Urothelium cell line (cell line): ENCODE measurements at places on chromosomes 5 and 9.

DNA sequence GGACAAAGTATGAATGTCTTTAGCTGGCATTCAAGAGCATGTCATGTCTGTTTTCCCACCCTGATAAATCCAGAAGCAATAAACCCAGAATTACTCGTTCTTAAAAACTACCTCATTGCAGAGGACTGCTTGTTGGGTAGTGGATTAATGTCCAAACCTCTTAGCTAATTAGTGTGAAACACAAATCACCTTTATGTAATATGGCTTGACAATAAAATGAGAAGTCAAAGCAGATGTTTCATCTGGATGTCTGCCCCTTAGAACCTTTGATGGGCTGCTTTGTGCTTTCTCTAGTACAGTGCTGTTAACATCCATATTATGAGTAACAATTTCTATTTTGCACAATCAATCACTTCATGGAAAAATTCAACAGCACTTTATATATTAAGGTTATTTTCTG lies 149.1 kb upstream of the TUT7 start:
- DNase-seq, result no peak

- DNase-seq, result no peak
Observed at GRCh38 chr5:94314460-94315131, 303.8 kb downstream of the KIAA0825 start.

GRCh38 chr5:107496466-107496865 lies 174.3 kb downstream of the EFNA5 start:
- no peak for DNase-seq

DNA sequence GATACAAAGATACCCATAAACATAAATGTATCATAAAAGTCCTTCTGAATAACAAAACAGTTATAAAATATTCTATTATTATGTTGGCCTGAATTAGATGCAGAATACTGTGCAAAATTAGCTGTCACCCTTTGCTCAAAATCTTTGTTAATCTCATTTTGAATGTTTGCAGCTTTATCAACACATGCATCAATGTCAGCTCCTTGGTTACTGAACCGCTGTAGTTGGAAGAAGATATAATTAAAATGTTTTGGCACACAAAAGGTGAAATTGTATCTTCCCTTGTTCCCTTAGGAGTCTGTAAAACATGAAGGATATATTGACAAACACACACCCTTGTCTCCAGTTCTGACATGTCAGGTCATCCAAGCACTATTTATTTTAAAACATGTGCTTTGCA lies 146.3 kb upstream of the POU5F2 start:
- DNase-seq, result no peak

DNA sequence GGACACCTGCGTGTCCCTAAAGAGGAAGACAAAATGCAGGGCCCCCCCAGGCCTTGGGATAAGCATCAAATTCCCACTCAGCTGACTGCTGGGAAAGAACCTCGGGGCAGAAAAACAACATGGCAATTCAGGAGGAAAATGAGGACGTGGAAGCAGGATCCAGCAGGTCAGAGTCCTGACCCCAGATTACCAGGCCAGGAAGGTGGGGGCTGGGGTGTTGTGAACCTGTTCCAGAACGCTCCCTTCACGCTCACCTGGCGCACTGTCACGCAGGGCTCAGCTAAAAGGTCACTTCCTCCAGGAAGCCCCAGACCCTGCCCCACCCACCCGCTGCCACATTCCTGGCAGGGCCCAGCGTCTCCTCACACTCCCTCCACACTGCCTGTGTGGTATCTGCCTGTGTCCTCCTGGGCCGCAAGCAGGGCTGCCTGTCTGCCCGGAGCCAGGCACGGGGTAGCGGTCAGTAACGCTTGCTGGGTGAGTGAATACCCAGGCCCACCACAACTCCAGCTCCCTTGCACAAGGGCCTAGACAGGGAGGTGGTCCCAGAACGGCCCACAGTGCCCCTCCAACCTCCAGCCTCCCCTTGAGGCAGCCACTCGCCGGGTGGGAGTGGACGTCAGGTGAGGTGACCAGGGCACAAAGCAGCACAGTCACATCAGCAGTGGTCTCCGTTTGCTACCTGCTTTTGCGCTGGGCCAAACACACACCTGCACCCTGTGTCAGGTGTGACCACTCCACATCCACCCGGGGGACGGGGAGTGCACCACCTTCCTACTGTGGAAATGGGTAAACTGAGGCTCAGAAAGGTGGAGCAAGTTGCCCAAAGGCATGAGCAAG lies 18.1 kb downstream of the VAV2 start:
- DNase-seq, result no peak

GRCh38 chr5:64827703-64828102 lies 59.0 kb downstream of the CWC27 start:
- DNase-seq, result no peak

DNA sequence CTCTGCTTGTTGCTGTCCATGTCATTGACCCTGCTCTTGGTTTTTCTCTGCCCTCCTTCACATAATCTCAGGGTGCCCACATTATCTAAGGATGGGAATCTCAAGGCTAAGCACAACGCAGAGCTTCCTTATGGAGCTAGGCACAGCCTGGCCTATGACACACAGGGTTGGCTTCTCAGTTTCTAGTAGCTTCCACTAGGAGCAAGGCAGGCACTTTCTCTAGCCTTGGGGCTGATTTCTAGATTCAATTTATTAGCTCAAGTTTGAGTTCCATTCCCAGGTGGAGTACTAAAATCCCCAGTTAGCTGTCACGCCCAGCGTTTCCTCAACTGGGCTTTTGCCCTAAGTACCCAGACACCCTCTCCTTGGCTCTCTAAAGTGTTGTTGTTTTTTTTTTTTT lies 12.4 kb downstream of the IL4 start:
- DNase-seq, result no peak

- no peak for DNase-seq
Observed at GRCh38 chr5:42943931-42944631, 96.0 kb downstream of the ANXA2R start.

GRCh38 chr5:123438902-123439301 lies 15.7 kb upstream of the CEP120 start:
- no peak for DNase-seq

DNA sequence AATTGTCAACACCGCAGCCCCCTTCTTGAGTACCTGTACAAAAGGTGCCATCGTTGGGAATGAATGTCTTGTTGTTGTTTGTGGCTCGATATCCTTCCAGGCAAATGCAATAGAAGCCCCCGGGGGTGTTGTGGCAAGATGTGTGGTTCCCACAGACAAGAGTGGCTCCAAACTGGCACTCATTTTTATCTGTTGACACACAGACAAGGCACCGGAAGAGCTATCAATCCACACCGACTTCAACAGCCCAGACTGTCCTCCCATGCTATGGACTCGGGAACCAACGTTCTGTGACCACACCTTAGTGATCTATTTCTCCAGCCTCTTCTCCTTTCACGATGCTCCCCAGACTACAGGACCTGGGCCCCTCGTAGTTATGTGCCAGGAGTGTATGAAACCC lies 25.9 kb downstream of the SUSD1 start:
- no peak for DNase-seq

DNA sequence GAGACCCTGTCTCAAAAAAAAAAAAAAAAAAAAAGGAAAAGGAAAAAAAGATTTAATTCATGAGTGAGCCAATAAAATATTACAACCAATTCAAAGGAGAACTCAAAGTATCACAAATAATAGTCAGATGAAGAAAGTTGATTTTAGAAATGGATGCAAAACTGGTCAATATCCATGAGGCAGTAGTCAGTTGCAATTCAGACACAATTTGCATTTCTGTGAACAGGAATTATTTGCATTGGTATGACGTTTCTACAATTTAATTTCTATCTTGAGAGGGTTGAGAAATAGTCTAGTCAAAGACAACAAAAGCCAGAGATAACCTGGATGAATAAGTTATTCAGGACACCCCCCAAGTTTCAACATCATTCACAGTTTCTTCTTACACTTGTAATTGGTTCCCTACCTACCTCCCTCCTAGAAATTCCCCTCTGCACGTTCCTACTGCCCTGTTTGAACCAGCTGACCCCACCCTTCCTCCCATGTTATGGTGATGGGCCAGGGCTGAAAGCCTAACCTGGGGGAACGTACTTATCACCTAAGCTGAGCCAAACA lies 28.6 kb upstream of the CDKN2AIPNL start:
- no peak for DNase-seq

DNA sequence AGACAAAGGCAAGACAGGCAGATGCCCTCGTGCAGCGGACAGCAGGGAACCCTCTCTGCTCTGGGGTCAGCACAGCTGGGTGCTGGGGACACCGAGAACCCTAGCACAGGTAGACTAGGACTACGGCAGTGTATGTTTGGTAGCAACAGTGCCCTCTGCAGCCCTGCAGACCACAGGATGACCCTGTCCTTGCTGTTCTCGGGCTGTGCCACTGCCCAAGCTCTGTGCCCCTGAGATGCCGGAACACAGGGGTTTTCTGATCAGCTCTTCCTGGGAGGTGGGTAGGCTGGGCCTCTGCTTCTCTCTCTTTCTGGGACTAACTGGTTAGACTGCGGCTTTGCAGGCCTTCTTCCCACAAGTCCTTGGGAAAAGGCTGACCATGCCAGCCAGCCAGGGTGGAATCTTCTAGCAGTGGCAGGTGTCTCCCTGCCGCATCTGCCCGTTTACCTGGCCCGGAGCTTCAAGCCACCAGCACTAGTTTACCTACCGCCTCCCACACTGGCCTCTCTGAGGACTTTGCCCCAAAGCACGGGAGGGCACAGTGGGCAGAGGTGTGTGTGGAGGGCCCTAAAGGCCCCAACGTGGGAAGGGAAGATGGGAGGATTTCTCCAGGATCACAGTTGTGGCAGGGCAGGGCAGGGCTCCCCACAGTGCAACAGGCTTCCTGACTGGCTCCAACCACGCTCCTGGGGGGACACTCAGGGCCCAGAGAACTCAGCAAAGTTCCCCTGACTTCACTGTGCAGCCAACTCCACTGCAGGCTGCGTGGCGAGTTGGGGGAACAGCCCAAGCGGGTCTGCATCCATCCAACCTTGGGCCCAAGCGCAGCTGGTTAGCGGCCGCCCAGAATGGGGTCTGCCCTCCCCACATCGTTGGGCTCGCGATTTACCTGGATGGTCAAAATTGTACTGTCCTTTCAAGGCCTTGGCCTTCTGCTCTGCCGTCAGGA lies 1.2 kb downstream of the UCK1 start:
- no peak for DNase-seq

DNA sequence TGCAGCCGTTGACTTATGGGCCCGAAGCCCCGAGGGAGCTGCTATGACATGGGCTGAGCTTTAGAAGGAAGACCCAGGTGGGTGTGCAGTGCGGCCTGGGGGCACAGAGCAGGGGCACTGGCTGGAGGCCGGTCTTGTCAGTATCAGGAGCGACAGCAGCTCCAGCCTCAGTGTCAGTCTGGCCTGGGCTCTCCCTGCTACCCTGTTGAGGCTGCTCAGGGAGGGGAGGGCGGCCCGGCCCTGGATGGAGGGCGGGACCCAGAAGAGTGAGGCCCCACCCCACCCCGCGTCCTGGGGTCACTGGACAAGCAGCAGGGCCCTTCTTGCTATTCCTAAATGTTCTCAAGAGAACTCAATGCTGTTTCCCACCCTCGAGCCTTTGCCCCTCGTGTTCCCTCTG lies 18.0 kb downstream of the GFI1B start:
- no peak for DNase-seq

DNA sequence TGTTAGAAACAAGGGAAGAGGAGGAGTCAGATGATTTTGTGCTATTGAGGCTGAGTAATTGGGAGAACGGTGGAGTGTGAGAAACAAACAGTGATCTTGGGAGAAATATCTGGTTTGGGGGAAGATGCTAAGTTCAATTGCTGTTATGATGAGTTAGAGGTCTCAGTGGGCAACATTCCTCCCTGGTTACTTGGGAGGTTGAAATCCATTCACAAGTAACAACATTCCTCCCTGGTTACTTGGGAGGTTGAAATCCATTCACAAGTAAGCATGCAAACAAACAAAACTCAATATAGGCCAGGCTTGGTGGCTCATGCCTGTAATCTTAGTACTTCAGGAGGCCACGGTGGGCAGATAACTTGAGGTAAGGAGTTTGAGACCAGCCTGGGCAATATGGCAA lies 38.7 kb downstream of the AGXT2 start:
- DNase-seq, result no peak

DNA sequence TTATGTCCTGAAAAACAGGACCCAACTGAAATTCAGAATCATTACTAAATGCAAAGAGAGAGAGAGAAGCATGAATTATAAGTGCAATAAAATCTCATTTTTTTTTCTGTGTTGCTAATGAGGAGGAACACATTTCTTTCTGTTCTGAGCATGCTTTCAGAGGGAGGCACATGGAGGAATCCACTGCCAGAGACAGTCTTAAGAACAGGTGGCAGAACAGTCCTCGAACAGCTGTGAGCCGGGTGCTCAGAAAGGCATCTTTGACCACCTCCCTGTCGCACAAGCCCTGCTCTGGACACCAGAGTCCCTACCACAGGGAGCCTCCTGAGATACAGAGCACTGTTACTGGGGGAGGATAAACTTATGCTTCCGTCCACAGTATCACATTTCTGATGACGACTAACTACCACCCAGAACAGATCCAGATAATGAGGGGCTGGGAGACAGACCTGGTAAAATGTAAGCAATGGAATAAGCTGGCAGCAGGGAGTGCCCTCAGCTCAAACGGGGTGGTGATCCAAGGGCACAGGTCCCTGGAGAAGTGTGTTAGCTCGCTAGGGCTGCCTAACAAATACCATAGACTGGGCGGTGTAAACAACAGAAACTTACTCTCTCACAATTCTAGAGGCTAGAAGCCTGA lies 134.0 kb downstream of the SLC1A3 start:
- no peak for DNase-seq

DNA sequence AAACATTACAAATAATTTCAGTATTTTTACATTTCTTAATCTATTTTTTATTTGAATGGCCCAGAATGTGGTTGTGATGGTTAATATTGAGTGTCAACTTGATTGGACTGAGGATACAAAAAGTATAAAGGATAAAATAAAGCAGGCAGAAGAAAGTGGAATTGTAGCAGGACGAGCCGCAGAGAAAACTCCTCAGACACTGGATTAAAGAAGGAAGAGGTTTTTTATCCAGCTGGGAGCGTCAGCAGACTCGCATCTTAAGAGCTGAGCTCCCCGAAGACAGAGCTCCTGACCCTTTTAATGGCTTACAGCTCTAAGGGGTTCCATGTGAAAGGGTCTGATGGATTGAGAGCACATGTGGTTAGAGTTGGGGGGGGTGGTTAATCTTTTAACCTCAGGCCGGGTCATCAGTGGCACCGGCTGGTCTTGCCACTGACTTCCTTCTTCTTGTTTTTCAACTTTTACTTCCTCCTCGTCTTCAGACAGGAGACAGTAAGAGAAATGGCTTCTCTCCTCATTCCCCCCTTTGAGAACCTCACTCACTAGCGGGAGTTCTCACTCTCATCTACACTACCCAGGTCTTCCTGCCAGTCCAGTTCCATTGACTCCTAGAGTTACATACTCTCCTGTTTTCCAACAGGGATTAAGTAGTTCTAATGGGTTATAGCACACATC lies 80.0 kb downstream of the TMEM161B start:
- DNase-seq, result no peak

GRCh38 chr5:60436518-60436917 lies 263.4 kb downstream of the DEPDC1B start:
- no peak for DNase-seq

GRCh38 chr5:82593481-82593880 lies 315.3 kb upstream of the RPS23 start:
- DNase-seq, result no peak
